ENCODE measurements at places on chromosomes 12 and 14.

- no peak for DNase-seq
Observed at GRCh38 chr12:57853864-57854556, 7.5 kb upstream of the CTDSP2 start.

DNA sequence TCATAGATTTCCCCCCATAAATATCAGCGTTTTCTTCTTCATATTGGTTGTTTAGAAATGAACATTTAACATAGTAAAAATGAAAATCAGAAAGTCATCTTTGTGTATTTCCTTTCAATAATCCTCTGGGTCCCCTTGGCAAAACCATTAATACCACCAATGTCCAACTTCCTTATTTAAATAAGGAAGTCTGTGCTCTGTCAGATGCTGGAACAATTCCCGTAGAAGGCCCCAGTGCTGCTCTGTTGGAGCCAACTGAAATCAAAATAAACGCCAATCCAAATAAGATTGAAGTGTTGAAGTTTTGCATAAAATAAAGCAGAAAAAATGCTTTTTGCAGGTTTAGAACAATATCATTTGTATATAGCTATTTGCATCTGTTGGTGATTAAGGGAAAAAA lies 93.1 kb downstream of the PPM1H start:
- no peak for DNase-seq

DNA sequence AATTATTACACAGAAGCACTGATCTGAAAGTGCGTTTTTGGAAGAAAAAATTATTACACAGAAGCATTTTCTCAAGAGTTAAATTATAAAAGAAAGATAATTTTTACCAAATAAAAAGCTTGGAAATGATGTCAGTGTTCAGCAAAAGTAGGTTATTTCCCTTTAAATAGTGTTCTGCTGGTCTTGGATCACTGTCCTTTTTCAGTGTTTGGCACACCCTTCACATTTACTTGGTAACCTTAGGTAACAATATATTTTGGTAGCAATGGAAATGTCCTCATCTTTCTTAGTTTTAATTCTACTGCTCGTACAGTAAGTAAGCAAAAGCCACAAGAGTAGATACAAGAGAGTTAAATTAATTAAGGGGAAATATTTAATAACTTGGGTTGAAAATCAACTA lies 40.3 kb downstream of the FERMT2 start:
- DNase-seq, result no peak

- peak; percentile 56 for DNase-seq
Observed at GRCh38 chr12:1661553-1662335, 29.1 kb upstream of the ADIPOR2 start.

DNA sequence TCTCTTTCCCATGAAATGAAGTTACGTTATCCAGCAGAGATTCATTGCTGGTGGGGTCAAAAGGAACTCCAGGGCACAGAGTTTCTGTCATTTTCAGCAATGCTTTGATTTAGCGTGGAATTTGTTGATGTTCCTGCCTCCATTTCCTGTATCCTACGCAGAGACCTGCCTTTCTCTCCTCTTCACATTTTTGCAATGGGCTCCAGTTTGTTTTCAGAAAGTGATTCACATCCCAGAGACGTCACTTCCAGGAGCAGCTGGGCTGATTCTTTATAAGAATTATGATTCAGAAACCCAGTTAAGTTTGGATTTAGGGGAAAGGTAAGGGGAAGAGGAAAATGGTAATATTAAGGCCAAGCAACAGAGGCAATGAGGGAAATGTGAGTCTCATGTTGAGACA lies 11.6 kb downstream of the RNASE10 start:
- DNase-seq, result no peak

DNA sequence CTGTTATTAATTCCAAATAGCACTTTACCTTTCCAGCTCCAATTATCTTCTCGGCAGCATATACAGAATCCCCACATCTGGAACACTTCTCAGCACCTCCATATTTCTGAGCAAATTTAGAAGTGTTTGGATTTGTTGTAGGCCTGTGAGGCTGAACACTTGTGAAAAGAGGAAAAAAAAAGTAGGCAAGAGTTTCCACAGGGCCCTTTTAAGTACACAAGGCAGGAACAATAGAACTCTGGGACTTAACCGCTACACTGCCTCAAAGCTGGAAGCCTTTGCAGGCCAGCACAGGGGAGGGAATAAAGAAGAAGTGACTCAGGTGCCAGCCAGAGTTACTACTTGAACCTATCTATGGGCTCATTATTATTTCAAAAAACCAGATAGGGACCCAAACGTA lies 18.6 kb downstream of the CSRP2 start:
- no peak for DNase-seq

- DNase-seq, result no peak
Observed at GRCh38 chr12:60042835-60043234, 447.0 kb downstream of the SLC16A7 start.

DNA sequence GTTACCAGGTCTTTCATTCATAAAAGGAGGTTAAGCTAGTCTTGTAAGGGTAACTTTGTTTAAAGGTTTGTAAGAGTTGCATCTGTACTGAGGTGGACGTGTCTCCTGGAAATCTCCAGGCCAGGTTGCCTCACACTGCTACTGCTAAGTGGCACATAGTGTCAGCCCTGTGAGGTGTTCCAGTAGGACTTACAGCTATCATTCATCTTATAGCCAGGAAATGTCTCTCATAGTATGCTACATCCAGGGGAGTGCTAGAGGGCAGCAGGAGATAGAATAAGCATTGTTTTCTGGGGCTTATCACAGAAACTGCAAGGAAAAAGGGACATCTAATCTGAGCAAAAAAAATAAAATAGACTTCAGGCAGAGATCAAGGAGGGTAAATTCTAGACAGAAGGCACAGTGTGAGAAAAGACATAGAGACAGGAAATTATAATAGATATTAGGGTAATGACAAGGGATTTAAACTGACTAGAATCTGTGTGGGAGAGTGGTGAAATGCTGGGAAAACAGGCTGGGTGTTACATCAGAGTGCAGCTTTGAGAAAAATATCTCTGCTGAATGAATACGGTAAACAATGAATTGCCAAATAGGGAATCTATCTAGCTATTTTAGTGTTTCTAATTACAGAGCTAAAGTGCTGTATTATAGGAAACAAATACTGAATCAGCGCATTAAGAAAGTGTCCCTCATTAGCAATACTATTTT lies 205.1 kb upstream of the ABCD2 start:
- DNase-seq, result no peak

DNA sequence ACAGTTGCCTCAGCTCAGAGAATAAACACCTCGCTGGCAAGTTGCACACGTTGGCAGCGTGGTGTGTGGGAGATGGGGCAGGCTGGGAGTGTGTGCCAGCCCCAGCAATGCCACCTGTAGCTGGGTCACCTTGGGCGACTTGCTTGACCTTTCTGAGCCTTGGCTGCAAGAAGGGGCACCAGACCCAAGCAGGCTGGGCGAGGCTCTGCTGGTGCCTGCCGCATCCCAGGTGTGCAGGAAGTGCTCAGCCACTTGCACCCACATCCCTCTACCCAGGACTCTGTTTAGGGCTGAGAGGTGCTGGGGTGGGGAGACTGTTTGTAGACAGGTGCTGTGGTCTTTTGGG lies 629 bp downstream of the FAM181A start:
- DNase-seq, result no peak

DNA sequence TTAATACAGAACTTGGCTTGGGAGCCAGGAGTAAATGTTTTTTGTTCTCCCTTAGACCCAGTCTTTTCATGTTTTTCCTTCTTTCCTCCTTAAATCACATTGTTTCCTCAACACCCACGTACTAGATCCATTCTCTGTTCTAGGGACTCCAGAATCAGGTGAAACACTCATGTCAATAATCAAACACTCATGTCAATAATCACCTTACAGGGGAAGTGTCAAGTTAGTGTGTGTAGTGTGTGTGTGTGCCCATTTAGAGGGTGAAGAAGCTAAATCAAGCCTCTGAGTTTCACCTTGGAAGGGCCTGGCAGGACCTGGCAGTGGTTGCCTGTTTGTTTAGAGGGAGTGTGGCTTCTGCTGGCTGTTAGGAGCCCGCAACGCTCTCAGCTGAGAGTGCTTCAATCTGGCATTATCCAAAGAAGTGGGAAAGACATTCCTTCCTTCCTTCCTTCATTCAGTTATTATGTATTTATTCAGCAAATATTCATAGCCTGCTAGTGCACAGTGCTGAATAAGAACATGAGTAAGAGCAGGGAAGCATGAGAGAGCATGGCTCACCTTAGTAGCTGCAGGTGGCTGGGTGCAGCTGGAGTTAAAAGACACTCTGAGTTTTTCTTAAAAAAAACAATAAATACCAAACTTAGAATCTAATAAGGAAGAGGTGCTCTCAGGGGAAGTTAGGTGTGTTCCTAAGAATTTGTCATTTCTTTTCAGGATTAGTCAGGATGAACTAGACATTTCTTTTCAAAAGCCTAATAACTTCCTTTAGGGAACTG lies 17.6 kb upstream of the EID3 start:
- no peak for DNase-seq

DNA sequence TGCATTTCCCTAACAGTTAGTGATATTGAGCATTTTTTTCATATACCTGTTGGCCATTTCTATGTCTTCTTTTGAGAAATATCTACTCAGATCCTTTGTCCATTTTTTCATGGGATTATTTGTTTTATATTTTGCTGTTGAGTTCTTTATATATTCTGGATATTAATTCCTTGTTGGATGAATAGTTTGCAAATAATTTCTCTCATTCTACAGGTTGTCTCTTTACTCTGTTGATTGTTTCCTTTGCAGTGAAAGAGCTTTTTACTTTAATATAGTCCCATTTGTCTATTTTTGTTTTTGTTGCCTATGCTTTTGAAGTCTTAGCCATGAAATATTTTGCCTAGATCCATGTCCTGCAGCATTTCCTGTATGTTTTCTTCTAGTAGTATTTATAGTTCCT lies 11.5 kb upstream of the SLC4A8 start:
- DNase-seq, result no peak

GRCh38 chr12:90909069-90909770 lies 45.8 kb downstream of the CCER1 start:
- DNase-seq, result no peak

DNA sequence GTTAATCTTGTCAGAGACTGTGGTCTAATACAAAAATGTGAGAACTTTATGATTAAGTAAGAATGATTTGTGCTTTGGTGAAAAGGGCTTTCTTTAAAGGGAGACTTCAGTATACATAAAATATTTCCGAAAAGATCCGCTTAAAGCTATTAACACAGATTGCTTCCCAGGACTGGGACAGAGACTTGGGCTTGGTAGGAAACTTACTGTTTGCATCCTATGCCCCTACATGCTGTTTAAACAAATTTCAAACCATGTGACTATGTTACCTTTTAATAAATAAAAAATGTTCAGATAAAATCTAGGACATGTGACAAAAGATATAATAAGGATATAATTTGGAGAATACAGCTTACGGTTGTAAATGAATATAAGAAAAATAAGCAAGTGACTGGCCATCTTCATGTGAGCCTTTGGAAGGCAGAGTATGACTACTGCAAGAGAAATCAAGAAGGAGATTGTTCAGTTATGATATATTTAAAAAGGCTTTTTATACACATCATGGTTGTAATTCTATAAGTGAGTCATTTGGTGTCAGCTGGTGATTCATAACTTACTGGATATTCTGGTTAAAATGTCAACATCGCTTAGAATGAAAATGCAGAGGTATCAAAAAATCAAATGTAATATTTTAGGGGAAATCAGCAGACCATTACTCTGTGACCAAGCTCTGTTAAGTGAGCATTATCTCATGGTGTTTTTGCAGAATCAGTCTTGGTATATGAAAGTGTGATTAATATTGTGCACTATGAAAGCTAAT lies 234.7 kb upstream of the E2F7 start:
- DNase-seq, result no peak

- no peak for DNase-seq
Observed at GRCh38 chr14:58109744-58110143, 42.3 kb downstream of the ARMH4 start.

- DNase-seq, result no peak
Observed at GRCh38 chr12:2548081-2548480, 246.7 kb upstream of the FKBP4 start.

- DNase-seq, result no peak
Observed at GRCh38 chr14:100114109-100114765, 45.2 kb downstream of the DEGS2 start.

DNA sequence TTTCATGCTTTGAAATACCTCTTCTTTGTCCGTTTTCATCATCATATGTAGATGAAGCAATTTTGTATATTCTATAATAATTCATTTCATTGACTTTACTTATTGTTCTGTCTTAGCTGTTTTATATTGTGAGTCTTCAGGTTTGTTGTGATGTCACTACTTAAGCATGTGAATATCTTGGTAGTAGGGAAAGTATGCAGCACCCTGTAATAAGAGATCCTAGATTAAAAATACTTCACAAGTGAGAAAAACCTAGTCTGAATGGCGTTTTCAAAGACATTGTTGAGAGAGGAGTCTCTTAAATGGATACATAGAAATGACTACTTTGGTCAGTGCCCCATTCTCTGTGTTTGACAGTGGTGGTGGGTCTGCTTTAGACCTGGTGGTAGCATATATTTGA lies 61.4 kb downstream of the SLC16A7 start:
- no peak for DNase-seq

DNA sequence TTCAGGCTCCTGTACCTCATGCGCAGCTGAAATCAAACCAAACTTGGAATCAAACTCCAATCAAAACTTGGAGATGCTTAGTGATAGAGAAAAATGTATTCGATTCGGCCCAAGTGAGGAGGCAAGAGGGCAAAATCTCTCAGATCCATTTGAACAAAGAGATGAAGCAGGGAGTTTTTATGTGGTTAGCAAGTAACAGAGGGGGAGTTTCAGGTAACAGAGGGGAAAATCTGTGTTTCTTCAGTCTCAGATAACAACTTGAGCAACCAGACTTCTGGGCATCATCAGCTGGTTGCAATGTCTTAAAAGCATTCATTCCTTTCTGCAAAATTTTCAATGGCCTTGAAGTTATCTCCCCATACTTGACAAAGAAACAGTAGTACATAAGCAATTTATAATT lies 245.1 kb upstream of the AVPR1A start:
- no peak for DNase-seq

DNA sequence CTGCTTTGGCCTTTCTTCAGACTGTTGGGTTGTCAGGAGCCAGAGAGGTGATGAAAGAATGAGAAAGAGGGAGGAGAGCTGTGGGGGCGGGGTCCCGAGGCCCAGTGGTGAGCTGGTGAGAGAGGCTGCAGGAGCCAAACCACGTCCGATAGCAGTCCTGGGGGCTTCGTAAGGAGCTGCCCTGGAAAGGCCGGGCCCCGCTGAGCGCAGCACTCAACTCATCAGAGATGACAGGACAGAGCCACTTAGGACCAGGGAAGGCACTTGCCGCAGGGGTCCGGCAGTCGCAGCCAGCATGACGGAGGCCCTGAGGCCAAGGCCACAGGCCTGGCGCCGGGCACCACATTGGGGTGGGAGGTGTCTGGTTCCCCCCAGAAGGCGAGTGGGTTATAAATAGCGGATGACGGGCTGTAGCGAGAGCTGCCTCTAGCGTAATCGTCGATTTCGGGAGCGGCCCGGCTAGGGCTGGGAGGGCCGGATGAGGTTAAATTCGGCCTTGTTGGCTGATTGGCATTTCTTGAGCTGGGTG lies 179.0 kb downstream of the TSPAN9 start:
- DNase-seq, result no peak

- DNase-seq, result no peak
Observed at GRCh38 chr14:65228436-65228835, 126.1 kb upstream of the MAX start.

All from left renal pelvis (tissue), 4 donors.